ENCODE measurements at places on chromosomes 16 and 17.

DNA sequence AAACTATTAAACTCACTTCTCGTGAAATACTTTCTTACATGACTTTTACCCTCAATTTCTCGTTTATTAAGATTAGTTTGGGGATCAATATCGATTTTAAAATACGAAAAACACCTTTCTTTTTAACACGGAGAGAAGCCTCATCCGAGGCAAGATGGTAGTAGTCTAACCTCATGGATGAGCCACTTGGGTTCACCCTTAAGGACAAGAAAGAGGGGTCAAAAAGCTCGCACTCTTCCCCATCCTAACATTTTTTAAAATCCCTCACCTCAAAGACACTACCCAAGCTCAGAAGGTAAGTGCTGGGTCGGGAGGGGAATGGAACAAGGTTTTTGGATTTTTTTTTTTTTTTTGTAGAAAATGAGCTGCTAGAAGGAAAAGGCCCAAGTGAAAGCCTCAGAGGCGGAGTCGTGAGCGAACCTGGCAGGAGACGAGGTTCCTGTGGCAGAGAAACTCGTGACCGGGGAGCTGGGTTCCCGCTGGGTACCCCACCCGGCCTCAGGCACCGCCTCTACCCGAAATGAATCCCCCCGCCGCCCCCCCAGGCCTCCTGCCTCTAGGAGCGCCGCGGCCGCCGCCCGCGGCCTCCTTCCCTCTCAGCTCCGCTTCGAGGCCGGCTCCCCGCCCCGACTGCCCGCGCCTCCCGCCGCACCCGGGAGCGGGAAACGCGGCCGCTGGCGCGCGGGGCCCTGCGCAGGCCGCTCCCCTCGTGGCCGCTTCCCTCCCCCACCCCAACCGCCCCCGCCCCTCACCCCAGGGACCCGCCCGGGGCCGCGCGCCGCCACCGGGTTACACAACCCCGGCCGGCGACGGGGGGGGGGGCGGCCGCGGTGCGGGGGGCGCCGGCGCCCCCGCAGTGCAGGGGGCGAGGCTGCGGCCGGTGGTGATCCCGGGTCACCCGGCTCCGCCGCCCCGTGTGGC, 1.6 kb downstream of the NUFIP2 start:
- peak; percentile 81 for DNase-seq

GRCh38 chr17:21843318-21843865, 151.1 kb downstream of the KCNJ18 start:
- DNase-seq: no peak

GRCh38 chr16:60060731-60061130, 1326.6 kb upstream of the GOT2 start:
- no peak for DNase-seq

DNA sequence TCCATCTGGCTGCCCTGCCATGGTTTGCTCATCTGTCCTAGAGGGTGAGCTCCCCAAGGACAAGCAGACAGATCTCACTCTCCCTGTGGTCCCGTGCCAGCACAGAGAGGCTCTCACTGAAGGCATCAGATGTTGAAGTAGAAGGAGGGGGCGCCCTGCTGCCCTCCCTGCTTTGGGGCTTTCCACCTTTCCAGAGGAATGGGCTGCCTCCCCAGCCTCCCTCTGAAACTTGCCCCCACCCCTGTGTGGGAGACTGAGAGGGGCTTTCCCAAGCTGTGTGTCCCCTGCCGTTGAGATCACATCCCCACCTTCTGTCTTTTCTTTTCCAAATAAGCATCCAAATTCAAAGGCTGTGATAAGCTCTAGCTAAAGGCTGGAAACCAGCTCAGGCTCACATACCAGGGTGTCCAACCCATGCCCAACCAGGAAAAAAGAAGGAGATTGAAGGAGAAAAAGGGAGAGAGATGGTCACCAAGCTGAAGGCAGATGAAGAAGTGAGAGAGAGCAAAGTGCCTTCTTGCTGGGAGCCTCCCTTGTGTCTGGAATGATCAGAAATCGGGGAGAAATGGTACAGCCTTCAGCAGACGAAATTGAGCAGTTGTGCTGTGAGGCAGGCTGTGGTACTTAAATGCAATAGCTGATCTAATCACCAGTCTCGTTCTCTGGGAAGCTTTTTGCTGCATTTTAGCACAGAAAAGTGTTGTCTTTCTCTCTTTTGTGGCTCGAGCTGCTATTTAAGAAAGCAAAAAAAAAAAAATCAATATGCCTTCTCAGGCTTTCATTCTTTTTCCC, 145.9 kb upstream of the LHX1 start:
- no peak for DNase-seq

- DNase-seq: no peak
Observed at GRCh38 chr17:80663781-80664206, 119.2 kb downstream of the RPTOR start.

- peak; percentile 21 for DNase-seq
Observed at GRCh38 chr17:50774225-50774803, 7.0 kb upstream of the ANKRD40CL start.

DNA sequence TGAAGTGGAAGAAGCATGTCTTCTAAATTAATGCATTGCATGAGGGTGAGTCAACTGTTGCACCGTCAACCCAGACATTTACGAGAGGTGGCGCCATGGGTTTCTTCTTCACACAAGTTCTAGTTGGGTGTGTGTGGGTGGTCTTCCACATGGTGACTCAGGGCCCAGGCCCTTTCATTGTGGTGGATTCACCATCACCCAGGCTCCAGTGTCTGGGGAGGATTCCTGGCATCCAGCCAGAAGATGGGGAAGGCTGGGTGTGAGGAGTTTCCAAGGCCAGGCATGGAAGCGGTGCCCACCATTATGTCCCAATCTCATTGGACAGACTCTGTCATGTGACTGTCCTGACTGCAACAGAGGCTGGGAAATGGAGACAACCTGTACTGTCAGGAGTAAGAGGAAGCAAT, 21.4 kb upstream of the JPH3 start:
- no peak for DNase-seq
